Chondrocyte (in vitro differentiated cells): ENCODE measurements at places on chromosomes 13 and 19. TPM values are rescaled to one million over a fixed set of nuclear protein-coding genes. Genes with fewer than 3 reads are reported as not detected.
A peak's percentile ranks its signal among the peaks of the same experiment; 100 is the strongest.

DNA sequence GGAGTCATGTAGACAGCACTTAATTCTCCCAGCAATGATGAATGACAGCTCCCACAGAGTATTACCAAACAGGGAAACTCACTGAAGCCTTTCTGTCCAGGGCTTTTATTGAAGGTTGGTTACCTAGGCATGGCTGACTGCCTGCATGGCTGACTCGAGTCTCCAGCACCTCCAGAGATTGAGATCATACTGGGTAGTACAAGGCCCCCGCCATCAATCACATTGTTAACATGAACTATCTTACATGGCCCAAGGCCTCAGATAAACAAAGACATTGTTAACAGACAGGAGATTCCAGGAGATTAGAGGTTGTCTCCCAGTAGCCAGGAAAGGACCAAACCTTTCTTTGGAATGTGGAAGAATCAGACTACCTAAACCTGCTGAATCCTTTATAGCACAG, 128.3 kb upstream of the LSM14A start:
- no peak for DNase-seq
- H3K4me1 ChIP-seq: peaks cover 4% of the 10 kb centered on the region
- no peaks in the 10 kb centered on the region for H3K36me3 ChIP-seq
- H3K4me3 ChIP-seq: no peak overlapping the region
- H3K27ac ChIP-seq: no peak overlapping the region

GRCh38 chr19:33921165-33921564, 124.5 kb downstream of the KCTD15 start:
- H3K27me3 ChIP-seq: peaks cover 1% of the 10 kb centered on the region
- no peak overlapping the region for H3K27ac ChIP-seq
- no peak overlapping the region for H3K4me3 ChIP-seq
- no peak for DNase-seq
- no peaks in the 10 kb centered on the region for H3K4me1 ChIP-seq
- H3K36me3 ChIP-seq: no peaks in the 10 kb centered on the region

GRCh38 chr13:46041419-46041839, 11.1 kb downstream of the ZC3H13 start:
- no peak overlapping the region for H3K4me3 ChIP-seq
- H3K36me3 ChIP-seq: peaks cover 3% of the 10 kb centered on the region
- peaks cover 42% of the 10 kb centered on the region for H3K4me1 ChIP-seq
- DNase-seq: no peak
- H3K27me3 ChIP-seq: no peaks in the 10 kb centered on the region
- peak overlapping the region; percentile 76 for H3K27ac ChIP-seq

GRCh38 chr13:72204291-72204690, 337.3 kb upstream of the DACH1 start:
- no peaks in the 10 kb centered on the region for H3K36me3 ChIP-seq
- no peak for DNase-seq
- H3K27ac ChIP-seq: no peak overlapping the region
- H3K4me1 ChIP-seq: peaks cover 11% of the 10 kb centered on the region
- H3K4me3 ChIP-seq: no peak overlapping the region

Gene PRTN3
- not detected in 3 replicates for total RNA-seq

DNA sequence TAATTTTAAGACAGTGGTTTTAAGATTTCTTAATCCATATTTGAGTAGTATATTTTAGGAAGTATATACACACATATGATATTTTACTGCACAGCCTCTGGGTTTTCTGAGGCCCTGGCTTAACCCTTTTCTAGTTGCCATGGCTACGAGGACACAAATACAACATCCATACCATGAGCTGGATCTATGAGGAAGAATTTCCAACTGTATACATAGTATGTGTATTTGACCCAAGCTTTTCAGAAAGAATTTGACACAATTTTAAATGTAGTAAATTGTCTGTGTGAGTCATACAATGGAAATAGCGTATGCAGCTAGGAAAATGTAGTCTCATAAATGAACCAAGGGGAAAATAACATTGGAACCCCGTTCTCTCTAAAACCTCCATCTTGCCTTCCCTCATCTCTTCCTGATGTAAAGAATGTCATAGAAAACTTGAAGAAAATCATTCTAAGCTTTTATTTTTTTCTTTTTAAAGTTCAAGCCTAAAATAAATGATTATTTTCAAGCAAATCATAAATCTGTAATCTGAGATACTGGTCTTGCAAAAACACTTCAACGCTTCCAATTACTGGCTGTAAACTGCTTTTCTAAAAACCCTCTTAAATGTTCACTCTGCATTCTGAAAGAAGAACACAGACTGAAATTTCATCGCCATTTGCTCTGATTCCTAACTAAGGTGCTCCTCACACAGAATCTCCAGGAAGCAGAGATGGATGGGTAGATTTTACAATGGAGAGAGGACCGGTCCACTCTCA, 172.4 kb downstream of the LACC1 start:
- peak overlapping the region; percentile 37 for H3K4me3 ChIP-seq
- peak overlapping the region; percentile 99 for H3K27ac ChIP-seq
- no peak for DNase-seq
- H3K27me3 ChIP-seq: peaks cover 1% of the 10 kb centered on the region

DNA sequence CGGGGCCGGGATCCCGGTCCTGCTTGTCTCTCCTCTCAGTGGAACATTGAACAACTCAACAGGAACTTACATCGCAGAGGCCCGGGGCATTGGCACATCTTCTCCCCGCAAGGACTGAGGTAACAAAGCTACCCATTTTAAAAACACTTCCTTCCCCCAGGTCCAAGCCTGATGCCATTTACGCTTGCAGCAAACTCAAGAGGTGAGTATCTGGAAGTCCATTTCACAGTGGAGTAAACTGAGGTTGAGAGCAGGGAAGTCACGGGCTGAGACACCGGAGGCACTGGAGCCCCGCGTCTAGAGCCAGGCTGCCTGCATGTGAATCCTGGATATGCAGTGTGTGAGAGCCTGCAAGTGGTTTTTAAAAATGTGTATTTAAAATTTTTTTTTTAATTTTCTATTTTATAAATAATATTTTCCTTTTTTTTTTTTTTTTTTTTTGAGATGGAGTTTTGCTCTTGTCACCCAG, 492 bp upstream of the PGLYRP1 start:
- DNase-seq: no peak
- peak overlapping the region; percentile 2 for H3K27ac ChIP-seq
- no peaks in the 10 kb centered on the region for H3K4me1 ChIP-seq
- no peak overlapping the region for H3K4me3 ChIP-seq
- peaks cover 8% of the 10 kb centered on the region for H3K36me3 ChIP-seq

GRCh38 chr19:32876236-32876918, 6.8 kb upstream of the SLC7A9 start:
- no peaks in the 10 kb centered on the region for H3K27me3 ChIP-seq
- H3K27ac ChIP-seq: no peak overlapping the region

DNA sequence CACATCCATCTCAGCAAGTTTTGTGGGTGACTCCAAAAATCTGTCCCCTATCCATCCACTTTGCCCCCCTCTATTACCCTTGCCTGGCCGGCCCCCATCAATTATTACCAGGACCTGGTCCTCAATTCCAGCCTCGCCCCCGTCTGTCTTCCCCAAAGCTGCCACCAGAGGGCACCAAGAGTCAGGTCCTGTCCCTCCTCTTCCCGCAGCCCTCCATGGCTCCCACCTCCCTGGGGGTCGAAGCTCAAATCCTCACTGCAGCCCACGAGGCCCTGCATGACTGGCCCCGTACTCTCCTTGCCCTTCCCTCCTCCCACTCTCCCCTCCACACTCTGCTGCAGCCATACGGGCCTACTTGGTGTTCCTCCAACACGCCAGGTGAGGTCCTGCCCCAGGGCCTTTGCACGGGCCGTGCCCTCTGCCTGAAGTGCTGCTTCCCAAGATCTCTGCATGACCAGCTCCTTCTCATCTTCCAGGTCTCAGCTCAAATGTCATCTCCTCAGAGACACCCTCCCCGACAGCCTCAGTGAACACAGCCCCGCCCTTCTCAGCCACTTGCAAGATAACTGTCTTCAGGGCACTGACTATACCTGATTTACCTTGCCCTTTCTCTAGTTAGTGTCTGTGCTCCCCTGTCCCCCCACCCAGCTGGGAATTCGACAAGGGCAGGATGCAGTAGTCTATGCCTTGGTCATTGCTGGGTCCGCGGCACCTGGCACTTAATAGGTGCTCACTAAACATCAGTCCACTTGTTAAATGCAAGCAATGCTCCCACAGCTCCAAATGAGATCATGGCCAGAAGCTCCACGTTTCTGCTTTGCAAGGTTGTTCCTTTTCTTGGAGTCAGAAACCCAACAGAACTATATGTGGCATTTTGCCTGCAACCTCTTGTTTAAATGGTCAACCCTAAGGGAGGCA, 16.8 kb upstream of the SEMA6B start:
- H3K4me1 ChIP-seq: peaks cover 23% of the 10 kb centered on the region
- no peaks in the 10 kb centered on the region for H3K36me3 ChIP-seq
- DNase-seq: peak; percentile 82

DNA sequence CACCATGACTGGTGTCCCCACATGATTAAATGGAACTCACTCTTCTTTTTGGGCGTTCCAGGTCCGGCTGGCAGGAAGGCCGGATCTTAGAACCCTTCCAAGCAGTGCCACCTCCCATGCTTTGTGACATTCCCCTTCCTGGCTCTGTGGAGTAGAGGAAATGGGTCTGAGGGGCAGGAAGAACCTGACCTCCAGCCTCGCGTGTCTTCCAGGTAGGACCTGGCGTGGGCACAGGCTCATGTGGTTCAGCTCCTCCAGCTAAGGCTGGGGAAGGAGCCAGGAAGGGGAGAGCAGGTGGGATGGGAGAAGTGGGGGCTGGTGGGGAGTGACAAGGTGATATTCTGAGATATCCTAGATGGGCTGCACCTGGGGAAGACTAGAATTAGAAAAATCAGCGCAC, 2.1 kb downstream of the TMEM255B start:
- H3K27ac ChIP-seq: no peak overlapping the region
- H3K4me3 ChIP-seq: no peak overlapping the region
- DNase-seq: no peak

- H3K27me3 ChIP-seq: no peaks in the 10 kb centered on the region
- DNase-seq: no peak
- peaks cover 54% of the 10 kb centered on the region for H3K4me1 ChIP-seq
- H3K36me3 ChIP-seq: no peaks in the 10 kb centered on the region
- H3K4me3 ChIP-seq: peak overlapping the region; percentile 89
These were observed 1.2 kb downstream of the SLC7A1 start for GRCh38 chr13:29594303-29594709.

Gene ATCAY
- not detected in 3 replicates for total RNA-seq

DNA sequence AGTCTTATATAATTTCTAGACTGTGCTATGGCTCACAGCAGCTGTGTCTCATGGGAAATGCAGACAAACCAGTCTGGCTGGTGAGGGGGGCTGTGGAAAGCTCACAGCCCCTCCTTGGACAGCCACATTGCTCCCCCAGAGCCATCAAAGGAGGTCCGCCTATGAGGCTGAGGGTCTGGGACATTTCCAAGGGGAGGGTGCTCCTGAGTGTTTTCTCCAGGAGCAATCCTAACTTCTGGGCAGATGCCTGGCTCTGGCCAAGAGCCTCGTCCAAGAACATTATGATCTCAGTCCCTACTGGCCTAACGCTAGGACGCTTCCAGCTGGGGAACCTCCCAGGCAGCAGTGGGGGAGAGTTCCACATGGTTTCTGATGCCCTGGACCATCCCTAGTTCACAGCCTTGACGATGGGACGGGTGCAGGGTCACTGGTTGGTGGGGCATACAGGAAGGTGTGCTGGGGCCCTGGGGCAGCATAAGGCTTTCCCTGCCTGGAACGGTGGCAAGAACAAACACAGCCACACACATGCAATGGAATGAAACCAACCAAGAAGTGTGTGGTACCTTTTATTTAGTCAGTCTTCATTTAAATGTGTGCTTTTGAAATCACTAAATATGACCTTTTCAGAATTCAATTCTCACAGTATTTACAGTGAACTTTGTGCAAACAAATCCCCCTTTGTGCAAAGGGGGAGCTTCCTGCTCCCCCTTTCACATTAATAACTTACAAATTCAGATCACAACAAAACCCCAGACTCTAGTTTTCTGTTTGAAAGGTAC, 60.6 kb downstream of the CDADC1 start:
- H3K4me1 ChIP-seq: peaks cover 29% of the 10 kb centered on the region
- no peaks in the 10 kb centered on the region for H3K36me3 ChIP-seq
- H3K27ac ChIP-seq: peak overlapping the region; percentile 93
- no peak for DNase-seq

Gene PRR36
- total RNA-seq: 0.22 to 0.80 TPM (median 0.38 TPM) in 3 replicates

DNA sequence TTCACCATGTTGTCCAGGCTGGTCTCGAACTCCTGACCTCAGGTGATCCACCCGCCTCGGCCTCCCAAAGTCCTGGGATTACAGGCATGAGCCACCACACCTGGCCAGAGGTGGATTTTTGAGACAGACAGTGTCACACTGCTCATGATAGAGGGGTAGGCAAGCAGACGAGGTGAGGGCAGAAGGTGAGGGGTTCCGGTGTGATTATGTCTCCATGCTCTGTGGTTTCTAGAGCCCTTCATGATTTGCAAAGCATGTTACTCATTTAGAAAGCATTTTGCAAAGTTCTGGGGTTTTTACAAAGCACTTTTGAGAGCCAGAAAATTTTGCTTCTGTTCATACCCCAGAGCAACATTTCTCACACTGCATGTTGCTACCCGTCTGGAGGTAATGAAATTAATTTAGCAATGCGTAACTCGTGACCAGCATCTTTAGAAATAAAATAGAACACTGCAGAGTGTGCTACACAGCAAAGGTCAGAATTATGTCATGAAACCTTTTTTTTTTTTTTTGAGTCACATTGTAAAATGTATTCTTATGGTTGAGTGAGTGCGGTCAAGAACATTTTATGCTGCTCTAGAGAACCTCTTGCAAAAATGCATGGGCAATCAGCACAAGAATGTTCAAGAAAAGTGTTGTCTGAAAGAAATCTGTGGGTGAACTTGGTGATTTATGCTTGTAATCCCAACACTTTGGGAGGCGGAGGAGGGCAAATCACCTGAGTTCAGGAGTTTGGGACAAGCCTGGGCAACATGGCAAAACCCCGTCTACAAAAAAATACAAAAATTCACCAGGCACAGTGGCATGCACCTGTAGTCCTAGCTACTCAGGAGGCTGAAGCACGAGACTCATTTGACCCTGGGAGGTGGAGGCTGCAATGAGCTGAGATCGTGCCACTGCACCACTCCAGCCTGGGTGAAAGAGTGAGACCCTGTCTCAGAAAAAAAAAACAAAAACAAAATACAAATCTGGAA, 58.0 kb downstream of the MAP4K1 start:
- no peak overlapping the region for H3K27ac ChIP-seq
- H3K27me3 ChIP-seq: peaks cover 27% of the 10 kb centered on the region
- DNase-seq: peak; percentile 5
- H3K36me3 ChIP-seq: no peaks in the 10 kb centered on the region
- H3K4me3 ChIP-seq: no peak overlapping the region

- no peak overlapping the region for H3K27ac ChIP-seq
- DNase-seq: no peak
- H3K4me3 ChIP-seq: no peak overlapping the region
- no peaks in the 10 kb centered on the region for H3K27me3 ChIP-seq
- H3K36me3 ChIP-seq: no peaks in the 10 kb centered on the region
- peaks cover 7% of the 10 kb centered on the region for H3K4me1 ChIP-seq
These were observed 395.0 kb downstream of the PCDH9 start for GRCh38 chr13:66835040-66835628.
